ENCODE measurements at places on chromosomes 2 and 18. TPM values are rescaled to one million over a fixed set of nuclear protein-coding genes. Genes with fewer than 3 reads are reported as not detected.

Gene ZNF521
- 8.0 TPM for total RNA-seq

Gene C2orf80
- total RNA-seq: not detected

- peak overlapping the region; percentile 76 for H3K27ac ChIP-seq
- H3K27me3 ChIP-seq: no peaks in the 10 kb centered on the region
- H3K36me3 ChIP-seq: no peaks in the 10 kb centered on the region
- no peak overlapping the region for H3K4me3 ChIP-seq
- peaks cover 82% of the 10 kb centered on the region for H3K4me1 ChIP-seq
- no peak for DNase-seq
Measured at GRCh38 chr2:217751192-217751591, 251.6 kb downstream of the TNS1 start.

DNA sequence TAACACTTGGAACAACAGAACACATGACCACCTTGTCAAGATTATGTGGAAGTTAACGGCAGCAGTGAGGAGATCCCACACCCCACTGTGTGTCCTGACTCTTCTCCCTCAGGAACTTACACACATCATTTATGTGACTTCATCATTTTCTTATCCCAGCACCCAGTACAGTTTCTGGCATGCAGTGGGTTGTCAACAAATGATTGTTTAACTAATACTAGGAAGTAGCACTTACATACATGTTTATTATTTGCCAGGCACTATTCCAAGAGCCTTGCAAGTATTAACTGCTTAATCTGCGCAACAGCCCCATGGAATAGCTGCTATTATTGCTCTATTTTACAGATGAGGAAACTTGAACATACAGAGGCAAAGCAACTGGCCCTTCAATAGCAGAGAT is 391.5 kb downstream of the TXNL1 start:
- H3K4me1 ChIP-seq: peaks cover 13% of the 10 kb centered on the region
- H3K27me3 ChIP-seq: no peaks in the 10 kb centered on the region
- H3K36me3 ChIP-seq: no peaks in the 10 kb centered on the region
- no peak for DNase-seq

- no peak overlapping the region for H3K4me3 ChIP-seq
- no peak for DNase-seq
- H3K4me1 ChIP-seq: peaks cover 25% of the 10 kb centered on the region
- H3K27me3 ChIP-seq: no peaks in the 10 kb centered on the region
- no peaks in the 10 kb centered on the region for H3K36me3 ChIP-seq
- no peak overlapping the region for H3K27ac ChIP-seq
Measured at GRCh38 chr2:217269701-217270484, 410.0 kb upstream of the TNP1 start.

DNA sequence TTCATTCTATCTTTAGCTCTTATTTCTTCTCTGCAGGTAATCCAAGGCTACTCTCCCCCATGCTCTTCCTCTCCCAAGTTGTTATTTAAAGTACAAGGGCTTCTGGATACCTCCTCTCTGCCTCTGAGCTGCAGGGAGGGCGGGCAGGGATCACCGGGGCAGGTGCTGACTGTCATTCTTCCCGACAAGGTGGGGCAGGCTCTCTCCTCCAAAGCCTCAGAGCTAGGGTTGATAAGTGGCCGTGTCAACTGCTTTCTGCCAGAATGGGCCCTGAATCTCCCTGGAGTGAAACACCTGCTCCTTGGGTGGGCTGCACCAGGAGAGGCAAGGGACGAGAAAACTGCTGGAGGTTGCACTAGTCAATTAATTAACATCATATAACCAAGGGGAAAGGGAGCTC is 250.3 kb downstream of the SLC4A3 start:
- H3K27ac ChIP-seq: no peak overlapping the region
- no peaks in the 10 kb centered on the region for H3K27me3 ChIP-seq
- H3K4me3 ChIP-seq: no peak overlapping the region

GRCh38 chr2:186882511-186883071 is 33.6 kb upstream of the ZSWIM2 start:
- no peak overlapping the region for H3K4me3 ChIP-seq
- H3K27me3 ChIP-seq: no peaks in the 10 kb centered on the region
- no peak for DNase-seq
- H3K36me3 ChIP-seq: no peaks in the 10 kb centered on the region
- H3K4me1 ChIP-seq: peaks cover 21% of the 10 kb centered on the region

Gene ONECUT2
- not detected for total RNA-seq

DNA sequence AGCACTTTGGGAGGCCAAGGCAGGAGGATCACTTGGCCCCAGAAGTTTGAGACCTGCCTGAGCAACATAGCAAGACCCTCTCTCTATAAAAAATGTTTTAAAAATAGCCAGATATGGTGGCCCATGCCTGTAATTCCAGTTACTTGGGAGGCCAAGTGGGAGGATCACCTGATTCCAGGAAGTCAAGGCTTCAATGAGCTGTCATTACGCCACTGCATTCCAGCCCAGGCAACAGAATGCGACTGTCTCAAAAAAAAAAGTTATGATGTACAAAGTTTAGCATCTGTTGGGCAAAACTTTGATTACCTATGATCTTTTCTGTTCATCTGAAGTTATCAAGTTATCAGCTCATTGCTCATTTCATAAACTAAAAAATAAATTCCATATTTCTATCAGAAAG is 504.1 kb upstream of the PKDCC start:
- H3K4me1 ChIP-seq: peaks cover 9% of the 10 kb centered on the region
- H3K27me3 ChIP-seq: no peaks in the 10 kb centered on the region
- no peak for DNase-seq
- H3K36me3 ChIP-seq: no peaks in the 10 kb centered on the region
- H3K27ac ChIP-seq: no peak overlapping the region
- H3K4me3 ChIP-seq: no peak overlapping the region

GRCh38 chr2:71700041-71700657 is 246.8 kb downstream of the DYSF start:
- no peaks in the 10 kb centered on the region for H3K36me3 ChIP-seq
- H3K27ac ChIP-seq: peak overlapping the region; percentile 18
- no peak for DNase-seq
- H3K4me1 ChIP-seq: peaks cover 69% of the 10 kb centered on the region
- H3K27me3 ChIP-seq: no peaks in the 10 kb centered on the region

- H3K27me3 ChIP-seq: no peaks in the 10 kb centered on the region
- H3K4me1 ChIP-seq: peaks cover 58% of the 10 kb centered on the region
- H3K36me3 ChIP-seq: no peaks in the 10 kb centered on the region
- DNase-seq: no peak
Measured at GRCh38 chr2:224565452-224566035, 19.6 kb downstream of the CUL3 start.
